ENCODE measurements at places on chromosomes 5 and 9.

DNA sequence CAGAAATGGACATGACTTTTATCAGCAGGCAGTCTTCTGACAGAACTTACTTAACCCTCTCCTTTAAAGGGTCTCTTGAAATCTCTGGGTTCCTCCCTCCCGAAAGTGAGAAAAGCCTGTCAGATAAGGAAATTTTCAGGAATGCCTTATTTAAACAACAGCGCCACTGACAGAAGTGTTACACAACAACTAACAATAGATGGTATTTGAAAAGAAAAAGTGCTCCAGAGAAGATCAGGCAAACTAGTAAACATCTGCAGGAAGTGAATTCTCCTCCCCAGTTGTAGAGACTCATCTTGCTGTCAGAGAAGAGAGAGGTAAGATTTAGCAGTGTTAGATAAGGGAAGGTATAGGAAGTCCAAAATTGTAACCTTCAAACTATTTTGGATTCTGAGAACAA lies 107.2 kb upstream of the NFIL3 start:
- no peak for DNase-seq

GRCh38 chr5:11346336-11346735 lies 557.9 kb downstream of the CTNND2 start:
- DNase-seq: no peak

DNA sequence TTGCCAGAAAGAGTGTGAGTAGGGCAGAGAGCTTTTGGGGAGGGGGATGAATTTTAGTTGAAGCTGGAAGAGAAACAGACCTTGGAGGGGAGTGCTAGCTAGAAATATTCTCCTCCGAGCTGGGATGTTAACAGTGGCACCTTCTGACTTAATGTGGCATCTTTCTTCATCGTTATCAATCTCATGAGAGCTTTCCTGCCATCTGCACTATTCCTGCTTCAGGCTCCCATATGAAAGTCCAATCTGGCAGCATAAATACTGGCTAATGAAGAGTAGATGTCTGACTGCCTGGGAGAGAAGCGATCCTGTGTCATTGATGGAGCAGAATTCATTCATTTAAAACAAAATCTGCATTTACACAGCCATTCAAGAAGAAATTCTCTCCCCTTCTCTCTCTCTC lies 284.5 kb downstream of the TMEM38B start:
- no peak for DNase-seq

DNA sequence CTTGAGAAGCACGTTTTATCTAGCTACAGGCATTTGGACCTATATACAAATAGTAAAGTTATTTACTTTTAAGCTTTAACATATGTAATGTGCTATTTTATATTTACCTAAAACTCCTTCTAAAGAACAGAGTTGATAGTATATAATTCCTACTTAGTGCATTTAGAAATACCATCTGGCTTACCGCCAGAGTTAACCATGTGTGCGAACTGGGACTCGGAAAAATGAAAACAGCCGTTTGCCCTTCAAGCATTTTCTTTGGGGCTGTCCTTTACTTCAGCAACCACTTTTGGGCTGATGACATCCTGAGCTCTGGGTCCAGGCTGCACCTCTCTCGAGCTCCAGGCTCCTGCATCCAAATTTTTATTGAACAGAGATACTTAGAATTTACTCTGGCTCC lies 21.9 kb upstream of the DHFR start:
- no peak for DNase-seq

DNA sequence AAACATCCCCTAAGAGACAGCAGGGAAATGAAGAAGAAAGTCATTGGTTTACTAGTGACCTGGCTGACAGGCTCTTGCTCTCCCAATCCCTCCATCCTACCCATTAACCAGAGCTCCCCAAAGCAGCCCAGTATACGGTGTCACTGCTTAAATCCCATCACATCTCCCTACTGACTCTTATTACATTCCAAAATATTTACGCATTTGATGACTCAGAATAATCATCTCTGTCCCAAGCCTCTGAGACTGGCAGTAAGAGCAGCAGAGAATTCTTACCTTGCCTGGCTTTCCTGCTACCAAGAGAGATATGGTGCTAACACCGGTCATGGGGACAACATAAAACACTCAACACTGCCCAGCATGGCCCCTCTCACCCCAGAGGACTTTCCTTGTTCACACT lies 20.2 kb upstream of the WHRN start:
- DNase-seq: no peak

DNA sequence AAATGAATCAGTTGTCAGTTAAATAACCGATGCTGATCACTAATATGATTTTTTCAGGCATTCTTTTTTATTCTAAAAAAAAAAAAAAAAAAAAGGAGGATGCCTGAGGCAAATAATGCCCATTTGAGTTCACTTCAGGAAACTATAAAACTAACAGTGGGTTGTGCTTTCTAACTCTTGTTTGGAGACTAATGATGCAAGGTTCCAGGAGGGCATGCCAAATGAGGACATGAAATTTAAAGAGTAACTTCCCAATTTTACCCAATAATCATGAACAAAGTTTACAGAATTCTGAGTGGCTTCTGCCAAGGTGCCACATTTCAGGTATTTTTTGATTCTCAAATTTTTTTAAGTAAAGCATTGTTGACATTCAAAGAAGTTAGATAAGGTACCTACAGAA lies 41.0 kb downstream of the CEP120 start:
- DNase-seq: no peak

DNA sequence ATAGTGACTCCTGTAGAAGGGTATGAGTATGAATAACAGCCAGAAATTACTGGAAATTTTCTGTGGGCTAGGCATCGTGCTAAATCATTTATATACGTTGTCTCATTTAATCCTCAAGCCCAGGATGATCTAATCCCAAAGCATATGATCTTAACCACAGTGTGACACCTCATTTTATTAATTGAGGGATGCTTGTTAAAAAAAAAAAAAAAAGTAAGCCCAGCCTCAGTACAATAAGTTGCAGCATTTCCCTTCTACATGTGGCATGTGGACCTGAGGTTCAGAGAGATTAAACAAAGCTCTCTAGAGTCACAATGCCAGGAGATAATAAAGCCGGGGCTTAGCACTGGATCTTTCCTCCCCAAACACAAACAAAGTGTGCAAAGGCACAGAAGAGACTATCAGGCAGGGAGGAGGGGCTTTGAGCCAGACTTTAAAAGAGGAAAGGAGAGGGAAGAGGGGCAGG lies 49.5 kb downstream of the KLF4 start:
- DNase-seq: no peak

DNA sequence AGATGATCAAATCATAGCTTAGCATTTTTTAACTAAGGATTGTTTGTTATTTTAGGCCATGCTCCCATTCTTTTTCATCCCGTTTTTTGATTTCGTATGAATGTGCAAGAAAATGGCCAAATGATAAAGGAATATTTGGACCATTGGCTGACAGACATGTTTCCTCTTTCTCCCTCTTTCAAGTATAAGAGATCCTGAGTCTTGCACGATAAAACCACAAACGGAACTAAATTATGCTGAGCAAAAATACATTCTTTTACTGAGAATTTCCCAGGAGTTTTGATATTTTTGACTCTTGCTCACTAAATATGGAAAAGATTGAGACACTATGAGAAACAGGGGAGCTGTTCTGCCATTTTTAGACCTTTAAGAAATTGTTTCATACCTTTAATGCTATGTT lies 90.4 kb upstream of the KLF9 start:
- no peak for DNase-seq

GRCh38 chr5:148976569-148977381 lies 86.1 kb downstream of the SH3TC2 start:
- DNase-seq: no peak

DNA sequence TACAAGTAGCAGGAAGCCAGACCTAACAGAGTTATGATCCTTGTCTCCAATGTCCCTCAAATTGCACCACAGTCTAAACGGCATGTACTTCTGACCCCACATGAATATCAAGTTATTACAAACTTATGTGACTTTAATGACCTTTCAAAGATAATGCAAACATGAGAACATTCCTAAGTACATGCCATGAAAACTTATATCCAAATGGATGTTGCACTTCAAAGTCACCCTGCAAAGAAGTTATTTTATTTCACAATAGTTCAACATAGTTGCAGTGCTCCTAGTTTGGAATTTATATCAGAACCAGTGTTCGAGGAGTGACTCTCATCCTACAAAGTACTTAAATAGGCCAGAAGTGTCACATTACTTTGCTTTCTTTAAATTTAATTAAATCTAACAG lies 41.2 kb upstream of the ITGA1 start:
- no peak for DNase-seq

DNA sequence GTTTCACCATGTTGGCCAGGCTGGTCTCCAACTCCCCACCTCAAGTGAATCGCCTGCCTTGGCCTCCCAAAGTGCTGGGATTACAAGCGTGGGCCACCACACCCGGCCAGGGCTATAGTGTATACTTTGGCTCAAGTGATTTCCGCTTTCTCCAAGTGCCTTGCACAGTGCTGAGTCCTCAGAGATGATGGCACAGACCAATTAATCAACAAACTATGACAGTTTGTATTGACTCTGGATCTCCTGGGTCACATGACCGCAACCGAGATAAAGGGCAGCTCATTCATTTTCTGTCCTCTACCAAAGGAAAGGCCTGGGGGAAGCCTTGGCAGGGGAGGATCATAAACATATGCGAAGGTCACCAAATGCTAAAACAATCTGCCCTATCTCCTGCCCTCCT lies 11.4 kb upstream of the LARP1 start:
- DNase-seq: no peak

GRCh38 chr5:52709167-52709925 lies 78.4 kb upstream of the ITGA1 start:
- no peak for DNase-seq

- no peak for DNase-seq
Measured at GRCh38 chr5:17732351-17732923, 98.2 kb downstream of the TAF11L14 start.

GRCh38 chr5:125311743-125312142 lies 565.3 kb upstream of the ZNF608 start:
- DNase-seq: no peak

GRCh38 chr9:111036946-111037345 lies 1.3 kb downstream of the LPAR1 start:
- DNase-seq: no peak

GRCh38 chr9:69755205-69755604 lies 4.6 kb downstream of the PTAR1 start:
- DNase-seq: no peak

- DNase-seq: no peak
Measured at GRCh38 chr5:150461231-150461630, 11.7 kb upstream of the RPS14 start.

- no peak for DNase-seq
Measured at GRCh38 chr9:87834357-87834756, 48.3 kb upstream of the SPATA31E1 start.
